Ammon's horn (tissue), 1 donor: ENCODE measurements at places on chromosomes 4 and X.

- DNase-seq = no peak
These were observed 79.9 kb downstream of the AMOT start for GRCh38 chrX:112760697-112761096.

GRCh38 chr4:88382621-88383020 is 4.0 kb downstream of the HERC6 start:
- DNase-seq = no peak

DNA sequence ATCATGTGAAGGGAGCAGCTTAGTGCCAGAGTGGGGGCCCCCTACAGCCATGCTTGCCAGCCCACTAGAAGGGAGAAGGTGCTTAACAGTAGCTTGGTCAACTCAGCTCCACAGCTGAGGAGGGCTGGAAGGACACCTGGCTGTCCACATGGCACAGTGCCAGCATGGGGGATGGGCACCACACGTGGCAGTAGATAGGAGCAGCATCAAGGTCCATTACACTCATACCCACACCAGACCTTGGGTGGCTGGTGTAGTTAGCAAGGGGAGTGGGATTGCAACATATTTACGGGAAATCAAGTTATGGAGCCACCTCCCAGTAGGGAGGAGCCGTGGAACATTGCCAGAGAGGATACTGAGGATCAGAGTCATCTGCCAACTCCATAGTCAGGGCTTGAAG is 37.9 kb upstream of the SLC4A4 start:
- DNase-seq = no peak

GRCh38 chr4:160319221-160319867 is 1216.5 kb downstream of the RAPGEF2 start:
- no peak for DNase-seq

- DNase-seq = no peak
These were observed 63.7 kb downstream of the VSIG4 start for GRCh38 chrX:65976161-65976560.

DNA sequence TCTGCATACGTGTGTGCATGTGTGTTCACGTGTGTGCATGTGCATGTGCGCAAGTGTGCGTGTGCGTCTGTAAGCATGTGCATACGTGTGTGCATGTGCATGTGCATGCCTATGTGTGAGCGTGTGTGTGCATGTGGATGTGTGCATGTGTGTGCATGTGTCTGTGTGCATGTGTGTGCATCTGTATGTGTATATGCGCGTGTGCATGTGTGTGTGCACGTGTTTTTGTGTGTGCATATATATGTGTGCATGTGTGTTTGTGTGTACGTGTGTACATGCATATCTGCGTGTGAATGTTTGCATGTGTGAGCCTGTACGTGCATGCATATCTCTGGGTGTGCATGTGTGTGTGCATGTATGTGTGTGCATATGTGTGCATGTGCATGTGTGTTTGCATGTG is 35.7 kb upstream of the DRD5 start:
- no peak for DNase-seq

- no peak for DNase-seq
These were observed 92.6 kb downstream of the ASB9 start for GRCh38 chrX:15177316-15177715.

DNA sequence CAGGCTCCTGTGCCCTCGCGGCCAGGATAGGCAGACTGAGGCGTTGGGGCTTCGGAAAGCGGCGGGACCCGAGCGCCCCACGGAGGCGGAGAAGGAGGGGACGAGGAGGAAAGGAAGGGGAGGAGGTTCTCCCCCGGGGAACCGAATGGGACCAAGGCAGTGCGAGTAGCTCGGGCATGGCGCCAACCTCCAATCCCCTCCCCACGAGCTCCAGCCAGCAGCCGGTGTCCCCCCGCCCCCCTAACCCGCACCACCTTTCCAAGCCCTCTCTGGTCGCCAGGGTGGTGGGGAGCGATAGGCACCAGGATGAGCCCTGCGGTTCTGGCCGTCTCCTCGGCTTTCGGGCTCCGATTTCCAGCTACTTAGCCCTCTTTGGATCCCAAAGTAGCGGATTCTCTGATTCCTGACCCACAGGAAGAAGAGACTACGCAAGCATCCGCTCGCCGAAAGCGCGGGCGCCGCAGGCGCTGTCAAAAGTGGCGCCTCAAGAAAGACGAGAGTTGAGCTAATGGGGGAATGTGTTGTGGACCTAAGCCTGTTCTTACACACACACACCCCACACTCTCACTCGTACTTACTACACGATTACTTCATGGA is 15.2 kb upstream of the ZIC3 start:
- no peak for DNase-seq

DNA sequence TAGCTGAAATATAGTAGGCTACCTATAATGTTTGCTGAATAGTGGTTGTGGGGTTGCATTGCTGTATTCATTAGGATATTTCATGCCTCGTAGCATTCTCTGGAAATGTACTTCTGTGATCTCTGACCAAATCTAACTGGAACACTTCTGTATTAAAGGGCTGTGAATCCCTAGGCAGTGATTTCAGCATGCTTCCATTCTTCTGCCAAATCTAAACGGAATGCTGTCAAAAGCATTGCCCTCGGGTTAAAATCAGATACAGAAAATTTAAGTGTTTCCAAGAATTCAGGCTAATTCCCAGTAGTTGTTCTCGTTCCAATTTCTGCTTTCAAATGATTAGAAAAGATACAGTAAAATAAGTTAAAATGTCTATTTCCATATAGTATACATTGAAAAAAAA is 1847.5 kb upstream of the IGFBP7 start:
- DNase-seq = no peak

DNA sequence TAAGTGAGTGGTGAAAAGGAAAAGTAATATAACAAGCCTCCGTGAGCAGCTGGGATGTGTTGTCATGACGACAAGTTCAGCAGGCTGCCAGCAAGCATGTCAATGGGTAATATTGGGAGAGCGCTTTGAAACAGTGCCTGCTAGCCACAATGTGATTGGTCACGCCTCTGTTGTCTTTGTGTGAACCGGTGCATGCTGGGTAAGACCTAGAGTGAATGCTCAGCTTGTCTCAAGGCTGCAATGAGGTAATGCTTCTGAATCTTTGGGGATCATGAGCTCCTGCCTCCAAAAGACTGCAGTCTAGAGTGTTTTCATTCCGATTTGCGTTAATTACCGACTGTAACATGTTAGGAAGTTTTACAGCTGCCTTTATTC is 54.9 kb downstream of the STOX2 start:
- peak; percentile 97 for DNase-seq

- peak; percentile 38 for DNase-seq
These were observed 33.4 kb upstream of the RASGEF1B start for GRCh38 chr4:81505004-81505598.

DNA sequence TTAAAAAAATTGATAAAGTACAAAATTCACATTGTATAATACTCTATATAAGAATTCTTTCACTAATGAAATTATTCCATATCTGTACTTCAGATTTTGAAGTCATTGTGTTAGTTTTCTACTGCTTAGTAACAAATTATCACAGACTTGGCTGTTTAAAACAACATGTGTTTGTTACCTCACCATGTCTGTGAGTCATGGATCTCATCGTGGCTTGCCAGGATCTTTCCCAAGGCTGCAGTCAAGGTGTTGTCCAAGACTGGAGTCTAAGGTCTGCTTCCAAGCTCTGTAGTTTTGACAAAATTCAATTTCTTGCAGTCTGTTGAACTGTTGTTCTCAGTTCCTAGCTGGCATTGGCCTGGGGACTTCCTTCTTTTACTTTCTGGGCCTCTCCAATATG is 1286.9 kb downstream of the ADGRL3 start:
- no peak for DNase-seq

- no peak for DNase-seq
These were observed 23.5 kb downstream of the INTS6L start for GRCh38 chrX:135543924-135544323.

DNA sequence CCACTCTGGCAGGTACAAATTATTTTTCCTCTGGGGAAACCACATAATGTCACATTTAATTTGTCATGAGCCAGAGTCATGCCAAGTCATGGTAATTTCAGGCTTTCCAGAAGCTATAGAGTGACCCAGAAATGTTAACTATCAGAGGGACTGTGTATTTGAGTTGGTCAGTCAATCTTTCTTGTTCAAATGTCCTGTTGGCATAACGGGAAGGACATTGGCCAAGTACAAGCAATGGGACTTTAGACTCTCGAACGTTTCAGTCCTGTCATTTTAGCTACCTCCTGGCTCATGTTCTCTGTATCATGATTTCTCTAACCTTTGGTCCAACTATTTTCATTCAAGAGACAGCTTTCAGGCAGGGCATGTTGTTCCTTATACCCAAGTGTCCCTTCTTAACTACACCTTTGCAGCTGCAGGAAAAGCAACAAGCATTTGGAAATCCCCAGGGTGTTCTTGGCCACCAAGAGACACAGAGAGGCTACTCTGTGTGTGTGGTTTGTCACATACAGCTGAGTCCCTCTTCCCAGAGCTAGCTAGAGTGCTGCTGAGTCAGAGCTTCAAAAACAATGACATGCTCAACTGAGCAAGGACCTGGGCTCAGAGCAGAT is 142.6 kb downstream of the EGF start:
- peak; percentile 63 for DNase-seq

DNA sequence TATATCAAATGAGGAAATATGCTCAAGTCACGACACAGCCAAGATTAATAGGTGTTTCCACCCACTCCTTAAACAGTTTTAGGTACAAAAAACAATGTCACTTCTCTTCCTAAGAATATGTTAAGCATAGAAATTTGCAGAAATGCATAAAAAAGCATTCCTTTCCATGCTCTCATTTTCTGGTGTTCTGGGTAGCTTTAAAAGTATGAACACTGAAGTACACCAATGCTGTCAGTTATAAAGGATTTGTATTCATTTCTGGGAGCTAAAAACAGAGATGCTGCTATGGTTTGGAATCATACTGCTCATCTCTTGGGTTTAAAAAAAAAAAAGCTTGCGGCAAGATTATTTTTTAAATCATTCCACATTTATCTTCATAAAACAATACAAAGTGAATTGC is 20.8 kb downstream of the SH3RF1 start:
- no peak for DNase-seq

DNA sequence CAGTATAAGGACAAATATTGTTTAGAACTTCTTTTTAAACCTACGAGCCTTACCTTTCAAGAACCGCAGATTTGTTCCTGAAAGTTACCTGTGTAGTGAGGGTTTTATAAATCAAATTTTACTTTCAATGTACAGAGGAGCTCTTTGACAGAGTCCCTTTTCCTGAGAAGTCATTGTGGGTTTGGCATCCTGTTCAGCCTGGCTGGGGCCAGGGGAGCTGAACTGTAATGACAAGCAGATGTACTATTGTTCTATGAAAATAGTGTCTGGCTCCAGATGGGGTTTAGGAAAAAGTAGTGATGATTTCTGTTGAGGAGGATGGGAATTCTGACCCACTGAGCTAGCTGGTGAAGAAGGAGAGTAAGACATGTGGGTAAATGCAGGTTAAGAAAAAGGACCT is 196.2 kb upstream of the PGRMC2 start:
- DNase-seq = no peak

DNA sequence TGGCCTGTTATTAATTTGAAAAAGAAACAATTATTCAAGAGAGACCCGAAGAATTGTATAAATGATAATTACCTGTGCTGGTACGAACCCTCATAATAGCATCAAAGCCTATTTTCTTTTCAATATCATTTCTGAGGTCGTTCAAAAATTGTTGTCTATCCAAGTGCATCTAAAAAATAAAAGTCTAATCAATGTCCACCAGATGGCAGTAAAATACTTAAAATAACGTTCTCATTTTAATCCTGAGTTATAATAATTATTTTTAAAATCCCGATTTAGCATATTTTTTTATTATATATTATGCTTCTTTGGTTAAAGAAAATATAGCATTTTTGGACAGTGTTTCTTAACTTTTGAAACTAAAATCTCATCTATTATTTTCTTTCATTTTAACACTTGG is 55.7 kb downstream of the METTL14 start:
- DNase-seq = no peak

DNA sequence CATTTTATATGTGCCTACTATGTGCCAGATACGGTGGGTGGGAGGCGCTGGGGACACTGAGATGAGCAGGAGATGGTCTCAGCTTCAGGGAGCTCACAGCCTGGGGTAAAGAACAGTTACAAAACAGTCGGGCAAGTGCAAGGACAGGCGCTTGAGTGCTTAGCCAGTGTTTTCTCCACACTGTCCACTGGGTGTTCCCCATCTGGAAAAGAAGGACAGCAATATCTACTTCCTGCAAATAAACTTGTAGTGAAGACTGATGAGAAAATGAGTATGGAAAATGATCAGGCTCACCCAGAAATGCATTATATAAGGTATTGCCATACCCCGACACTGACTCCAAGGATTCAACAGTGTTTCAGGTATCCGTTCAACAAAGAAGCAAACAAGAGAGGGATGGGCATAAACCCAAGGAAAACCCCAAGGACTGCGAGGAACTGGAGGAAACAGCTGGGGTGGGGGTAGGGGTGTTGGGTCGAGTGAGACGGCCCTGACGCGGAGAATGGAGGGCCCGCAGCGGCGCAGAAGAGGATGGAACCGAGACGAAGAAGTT is 835 bp downstream of the TMEM185A start:
- peak; percentile 5 for DNase-seq

GRCh38 chrX:112753116-112753515 is 73.4 kb upstream of the LHFPL1 start:
- no peak for DNase-seq

DNA sequence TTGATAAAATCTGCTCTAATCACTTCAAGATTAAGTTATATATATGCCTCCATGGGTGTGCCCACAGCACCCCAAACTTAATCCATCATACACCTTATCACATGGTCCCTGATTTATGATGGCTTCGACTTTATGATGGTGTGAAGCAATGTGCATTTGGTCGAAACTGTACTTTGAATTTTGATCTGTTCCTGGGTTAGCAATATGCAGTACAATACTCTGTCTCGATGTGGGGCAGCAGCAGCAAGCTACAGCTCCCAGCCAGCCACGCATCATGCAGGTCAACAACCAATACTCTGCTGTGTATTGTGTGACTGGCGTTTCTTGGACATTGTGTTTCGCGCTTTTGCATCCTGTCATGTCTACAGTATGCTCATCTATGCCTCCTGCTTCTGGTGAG is 62.6 kb downstream of the MCUB start:
- DNase-seq = no peak

- DNase-seq = no peak
These were observed 24.9 kb downstream of the RHOH start for GRCh38 chr4:40221744-40222143.

DNA sequence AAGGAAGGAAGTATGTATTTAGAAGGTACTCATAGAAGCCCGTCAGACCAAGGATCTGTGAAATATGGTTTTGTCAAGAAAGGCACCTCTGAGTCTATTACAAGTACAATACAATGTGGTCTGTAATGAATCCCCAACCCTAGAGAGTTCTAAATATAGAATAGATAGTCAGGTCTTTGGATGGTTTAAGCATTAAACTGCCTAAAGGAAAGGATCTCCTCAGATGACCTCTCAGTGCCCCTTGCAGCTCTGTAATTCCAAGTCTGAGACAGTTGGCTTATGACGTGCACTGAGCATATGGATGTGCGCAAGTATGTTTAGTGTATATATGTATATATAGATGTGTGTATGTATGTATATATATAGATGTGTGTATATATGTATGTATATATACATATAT is 62.0 kb downstream of the CCSER1 start:
- no peak for DNase-seq
